ENCODE measurements at places on chromosomes 11 and 22. TPM values are rescaled to one million over a fixed set of nuclear protein-coding genes. Genes with fewer than 3 reads are reported as not detected.

Gene MPPED1
- 0.23 TPM for polyA plus RNA-seq

Gene GRAP2
- polyA plus RNA-seq = 1.7 TPM

Gene GLYAT
- polyA plus RNA-seq = 0.05 TPM

Gene MYO7A
- polyA plus RNA-seq = 4.2 TPM

Gene RAB39A
- 0.27 TPM for polyA plus RNA-seq

Gene B3GAT1
- polyA plus RNA-seq = 0.34 TPM

Gene MAPK8IP1
- polyA plus RNA-seq = 11.0 TPM

Gene PKDREJ
- polyA plus RNA-seq = 0.14 TPM

DNA sequence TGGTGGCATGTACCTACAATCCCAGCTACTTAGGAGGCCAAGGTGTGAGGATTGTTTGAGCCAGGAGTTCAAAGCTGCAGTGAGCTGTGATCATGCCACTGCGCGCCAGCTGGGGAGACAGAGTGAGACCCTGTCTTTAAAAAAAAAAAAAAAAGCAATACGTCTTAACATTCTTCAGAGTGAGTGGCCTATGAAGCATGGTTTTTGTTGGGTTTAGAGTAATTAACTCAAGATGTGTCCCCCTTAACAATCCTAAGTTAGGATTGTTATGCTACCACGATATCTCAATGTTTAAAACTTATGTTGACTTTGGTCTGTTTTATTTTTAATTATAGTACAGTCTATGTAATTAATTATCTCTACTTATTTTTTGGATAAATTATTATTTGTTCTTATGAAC is 156.1 kb downstream of the HIPK3 start:
- DNase-seq = no peak

- no peak for DNase-seq
Measured at GRCh38 chr22:36773935-36774334, 2.0 kb downstream of the IFT27 start.

GRCh38 chr11:65505466-65506289 is 6.8 kb downstream of the MALAT1 start:
- no peak for DNase-seq

DNA sequence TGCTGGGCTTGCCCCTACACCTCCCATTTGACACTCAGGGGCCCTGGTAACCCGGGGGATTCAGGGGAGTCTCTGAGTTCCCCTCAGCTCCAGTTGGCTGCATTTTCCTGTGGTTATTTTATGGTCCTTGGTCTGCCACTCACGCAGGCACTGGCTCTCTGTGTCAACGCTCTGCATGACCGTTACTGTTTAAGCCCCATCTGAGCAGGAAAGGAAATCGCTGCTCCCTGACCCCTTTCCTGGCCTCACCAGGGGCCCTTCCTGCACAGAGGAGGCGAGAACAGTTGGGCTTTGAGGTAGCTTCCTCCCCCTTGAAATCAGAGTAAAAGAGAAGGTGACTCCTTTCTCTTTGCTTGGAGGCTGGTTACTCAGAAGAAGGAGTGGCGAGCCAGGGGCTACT is 2.4 kb downstream of the C1QTNF4 start:
- DNase-seq = no peak

DNA sequence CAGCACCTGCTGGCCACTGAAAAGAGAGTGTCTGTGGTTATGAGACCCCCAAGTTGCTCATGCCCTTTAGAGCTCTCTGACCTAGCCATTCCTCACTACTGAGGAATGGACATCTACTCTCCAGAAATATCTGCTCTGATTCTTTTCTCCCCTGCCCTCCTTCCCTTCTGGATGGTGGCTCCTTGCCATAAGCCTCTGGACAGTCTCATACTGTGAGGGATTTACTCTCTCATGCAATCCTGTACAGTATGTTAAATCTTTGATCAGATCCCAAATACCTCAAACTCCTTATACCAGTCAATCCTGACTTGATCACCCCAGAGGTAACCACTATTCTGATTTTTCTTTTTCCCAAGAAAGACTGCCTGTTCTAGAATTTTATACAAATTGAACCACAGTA is 80.7 kb downstream of the ARHGAP20 start:
- no peak for DNase-seq

GRCh38 chr11:44621784-44622183 is 56.3 kb downstream of the CD82 start:
- DNase-seq = no peak

- no peak for DNase-seq
Measured at GRCh38 chr11:20226933-20227332, 66.7 kb upstream of the DBX1 start.

GRCh38 chr11:19792510-19792909 is 79.9 kb downstream of the NAV2 start:
- peak; percentile 45 for DNase-seq

DNA sequence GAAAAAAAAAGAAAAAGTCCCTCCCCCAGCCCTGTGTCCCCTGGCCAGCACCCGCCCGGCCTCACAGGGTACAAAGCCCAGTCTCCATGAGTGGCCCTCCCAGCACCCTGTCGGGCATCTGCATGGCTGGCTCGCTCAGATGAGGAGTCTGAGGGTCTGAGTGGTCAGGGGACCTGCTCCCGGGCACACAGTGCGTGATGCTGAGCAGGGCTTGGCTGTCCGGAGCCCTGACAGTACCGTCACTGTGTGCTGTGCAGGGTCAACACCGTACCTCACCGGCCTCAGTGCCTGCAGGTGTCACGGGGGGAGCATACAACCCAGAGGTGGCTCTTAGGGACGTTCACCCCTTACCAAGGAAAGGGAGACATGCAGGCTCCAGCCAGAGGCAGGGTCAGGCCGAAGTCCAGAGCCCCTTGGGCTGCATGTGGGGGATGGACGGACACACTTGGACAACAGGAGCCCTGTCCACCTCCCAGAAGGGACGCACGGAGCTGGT is 3.6 kb upstream of the PLXNB2 start:
- DNase-seq = no peak

DNA sequence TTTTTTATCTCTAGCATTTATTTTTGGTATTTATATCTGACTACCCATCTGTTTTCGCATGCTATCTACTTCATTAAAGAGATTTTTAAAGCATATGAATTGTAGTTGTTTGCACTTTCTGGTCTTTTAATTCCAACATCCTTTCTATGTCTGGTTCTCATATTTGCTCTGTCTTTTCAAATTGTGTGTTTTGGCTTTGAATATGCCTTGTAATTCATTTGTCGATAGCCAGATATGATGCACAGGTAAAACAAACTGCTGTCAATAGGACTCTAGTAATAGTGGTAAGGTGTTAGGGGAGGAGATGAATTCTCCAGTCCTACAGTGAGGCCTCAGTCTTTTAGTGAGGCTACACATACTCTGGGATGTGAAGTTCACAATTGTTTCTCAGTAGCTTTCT is 530.8 kb upstream of the CCDC179 start:
- DNase-seq = no peak

GRCh38 chr22:21970037-21970799 is 12.4 kb downstream of the TOP3B start:
- DNase-seq = no peak

GRCh38 chr11:117492578-117493251 is 165.1 kb downstream of the CEP164 start:
- DNase-seq = no peak

GRCh38 chr11:123351375-123351774 is 78.7 kb upstream of the GRAMD1B start:
- DNase-seq = no peak

DNA sequence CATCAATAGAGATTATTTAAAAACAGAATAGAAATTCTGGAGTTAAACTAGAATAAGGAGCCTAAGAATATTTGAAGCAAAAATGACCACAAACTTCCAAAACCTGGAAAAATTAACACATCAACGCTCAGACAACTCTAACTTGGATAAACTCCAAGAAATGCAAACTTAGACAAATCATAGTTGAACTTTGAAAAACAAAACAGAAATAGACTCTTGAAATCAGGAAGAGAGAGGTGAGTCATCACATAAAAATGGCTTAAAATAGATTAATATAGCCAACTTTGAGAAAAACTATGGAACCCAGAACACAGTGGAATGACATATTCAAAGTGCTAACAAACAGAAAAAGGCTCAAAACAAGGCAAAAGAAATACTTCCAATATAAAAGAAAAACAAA is 974.2 kb downstream of the JRKL start:
- DNase-seq = no peak

- DNase-seq = peak; percentile 28
Measured at GRCh38 chr11:72079819-72080325, 470 bp downstream of the NUMA1 start.

- no peak for DNase-seq
Measured at GRCh38 chr22:23754980-23755636, 883 bp upstream of the VPREB3 start.

DNA sequence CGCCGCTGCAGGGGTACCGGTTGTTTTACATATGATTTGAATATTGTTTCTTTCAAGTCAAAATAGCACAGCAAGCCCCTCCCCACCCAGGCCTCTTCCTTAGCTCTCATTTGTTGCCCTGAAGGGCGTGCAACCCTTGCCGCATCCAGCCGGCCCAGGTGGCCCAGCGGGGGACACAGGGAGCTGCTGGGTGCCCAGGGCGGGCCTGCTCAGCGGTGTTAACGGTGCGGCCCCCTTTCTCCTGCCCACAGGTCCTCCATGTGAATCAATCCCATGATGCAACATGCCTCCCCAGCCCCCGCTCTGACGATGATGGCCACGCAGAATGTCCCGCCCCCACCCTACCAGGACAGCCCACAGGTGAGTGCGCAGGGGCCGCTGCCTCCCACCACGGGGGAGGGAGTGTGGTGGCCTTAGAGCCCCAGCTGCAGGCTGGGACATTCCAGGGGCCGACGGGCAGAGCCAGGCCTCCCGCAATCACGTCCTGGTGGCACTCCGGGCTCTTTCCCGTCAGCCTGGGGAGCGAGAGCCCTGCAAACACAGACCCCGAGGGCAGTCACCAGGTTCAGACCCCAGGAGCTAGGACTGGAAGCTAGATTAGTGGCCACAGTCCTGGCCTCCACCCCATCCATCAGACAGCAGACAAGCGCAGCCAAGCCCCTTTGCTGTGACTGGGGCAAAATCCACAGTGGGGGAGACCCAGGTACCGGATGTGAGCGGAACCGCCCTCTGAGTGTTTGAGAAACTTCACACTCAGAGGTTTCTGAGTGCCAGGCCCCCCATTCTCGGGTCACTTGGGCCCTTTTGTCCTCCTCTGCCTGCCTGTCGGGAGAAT is 144.8 kb downstream of the FEZ1 start:
- DNase-seq = no peak

DNA sequence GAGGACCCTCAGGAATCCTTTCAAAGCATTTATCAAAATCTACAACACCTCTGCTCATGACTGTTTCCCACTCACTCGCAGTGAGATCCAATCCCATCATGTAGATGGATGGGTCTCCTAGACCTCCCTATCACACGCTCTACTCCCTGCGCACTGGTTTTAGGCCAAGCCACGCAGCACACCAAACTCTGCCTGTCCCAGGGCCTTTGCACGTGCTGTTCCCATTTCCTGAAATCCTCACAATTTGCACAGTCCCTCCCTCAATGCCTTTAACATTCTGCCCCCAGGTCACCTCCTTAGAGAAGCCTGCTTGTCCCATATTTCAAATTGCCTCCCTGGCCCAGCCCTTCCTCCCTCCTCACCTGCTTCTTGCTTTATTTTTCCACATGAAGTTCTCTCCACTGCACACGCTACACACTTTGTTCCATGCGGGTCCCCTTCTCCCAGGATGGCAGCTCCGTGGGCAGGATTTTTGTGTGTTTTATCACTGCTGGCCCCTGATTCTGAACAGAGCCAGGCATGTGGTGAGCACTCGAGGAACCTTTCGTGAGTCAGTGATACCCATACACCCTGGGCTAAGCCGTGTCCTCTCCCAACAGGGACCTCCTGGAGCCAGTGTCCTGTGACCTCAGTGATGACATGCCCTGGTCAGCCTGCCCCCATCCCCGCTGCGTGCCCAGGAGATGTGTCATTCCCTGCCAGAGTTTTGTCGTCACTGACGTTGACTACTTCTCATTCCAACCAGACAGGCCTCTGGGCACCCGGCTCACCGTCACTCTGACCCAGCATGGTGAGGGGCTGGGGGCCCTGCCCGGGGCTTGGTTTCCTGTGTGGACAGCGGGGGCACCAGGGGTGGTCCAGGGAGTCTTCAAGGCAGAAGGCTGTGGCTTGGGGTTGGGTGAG is 12.2 kb downstream of the CSF2RB start:
- no peak for DNase-seq

GRCh38 chr11:11468954-11469353 is 115.9 kb upstream of the CSNK2A3 start:
- DNase-seq = no peak

DNA sequence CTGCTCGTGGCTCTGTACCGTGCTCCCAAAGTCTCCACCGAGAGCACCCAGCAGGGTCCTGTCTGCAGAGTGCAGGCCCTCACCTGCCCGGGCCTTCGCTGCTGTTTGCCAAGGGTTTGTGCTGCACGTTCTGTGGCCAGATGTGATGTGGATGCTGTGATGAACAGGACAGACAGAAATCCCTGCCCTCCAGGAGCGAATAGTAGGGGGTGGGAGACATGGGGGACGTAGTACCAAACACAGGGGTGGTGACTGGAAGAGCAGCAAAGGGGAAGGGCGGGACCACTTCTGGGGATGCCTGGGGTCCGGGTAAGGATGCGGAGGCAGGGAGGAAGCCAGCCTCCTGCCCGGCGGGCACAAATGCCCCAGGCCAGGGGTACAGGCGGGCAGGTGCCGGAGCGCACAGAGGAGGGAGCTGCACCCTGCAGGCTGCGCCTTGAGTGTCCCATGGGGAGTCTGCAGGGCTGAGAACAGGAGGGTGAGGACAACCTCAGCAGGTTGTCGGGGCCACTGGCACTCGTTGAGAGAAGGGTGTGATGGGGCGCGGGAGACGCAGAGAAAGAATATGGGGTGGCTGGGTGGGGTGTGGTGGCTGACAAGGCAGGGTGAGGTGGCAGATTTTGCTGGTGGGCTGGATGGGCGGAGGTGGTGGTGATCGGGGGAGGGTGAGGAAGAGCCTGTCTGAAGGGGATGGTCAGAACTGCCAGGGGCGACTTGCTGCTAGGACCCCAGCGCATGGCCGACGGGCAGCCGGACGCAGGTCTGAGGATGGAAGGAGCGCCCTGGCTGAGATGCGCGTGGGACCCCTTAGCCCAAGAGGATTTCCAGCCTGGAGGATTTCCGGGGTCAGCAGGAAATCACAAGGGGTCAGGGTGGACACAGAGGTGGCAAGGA is 16.3 kb upstream of the CTSD start:
- no peak for DNase-seq

DNA sequence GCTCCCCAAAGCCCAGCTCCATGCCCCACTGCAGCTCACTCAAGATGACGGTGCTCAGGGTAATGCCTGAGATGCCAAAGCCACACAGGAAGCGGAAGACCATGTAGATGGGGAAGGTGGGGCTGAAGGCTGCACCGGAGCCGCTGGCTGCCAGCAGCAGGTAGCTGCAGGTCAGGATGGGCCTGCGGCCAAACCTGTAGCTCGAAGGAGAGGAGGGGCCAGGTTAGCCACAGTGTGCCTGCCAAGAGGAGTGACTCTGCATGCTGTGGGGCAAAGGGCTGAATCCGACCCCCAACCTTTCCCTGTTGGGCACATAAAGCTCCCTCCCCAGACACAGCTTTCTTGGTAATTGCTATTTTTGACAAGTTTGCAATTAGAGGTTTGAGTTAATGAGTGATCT is 14.9 kb upstream of the SLC22A6 start:
- no peak for DNase-seq

DNA sequence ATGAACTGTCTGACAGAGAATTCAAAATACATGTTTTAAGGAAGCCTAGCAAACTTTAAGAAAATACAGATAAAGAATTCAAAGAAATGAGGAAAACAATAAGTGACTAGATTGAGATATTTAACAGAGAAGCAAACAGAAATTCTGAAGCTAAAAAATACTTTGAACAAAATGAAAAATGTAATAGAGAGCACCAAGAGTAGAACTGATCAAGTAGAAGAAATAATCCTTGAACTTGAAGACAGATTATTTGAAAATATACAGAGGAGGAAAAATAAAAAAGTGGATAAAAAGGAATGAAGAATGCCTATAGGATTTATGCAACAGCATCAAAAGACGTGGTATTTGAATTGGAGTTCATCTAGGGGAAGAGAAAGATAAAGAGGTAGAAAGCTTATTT is 101.9 kb upstream of the OR4B1 start:
- DNase-seq = no peak
